Stimulated activated CD8-positive, alpha-beta memory T cell treated with anti-CD3 and anti-CD28 coated beads, Interleukin-4, amount 100 ng/mL, for 4 hours (primary cell): ENCODE measurements at places on chromosomes 16 and 17.

- DNase-seq = peak; percentile 29
These were observed 76.7 kb downstream of the CHD9 start for GRCh38 chr16:53131363-53132071.

GRCh38 chr17:48615047-48615962 is at the start of gene HOXB8:
Gene HOXB8, minus strand, starts transcription at chr17:48615292. Its CDS starts 588 bp downstream, at chr17:48614704.
- no peak for DNase-seq

GRCh38 chr17:9169116-9169515 is 147.8 kb downstream of the NTN1 start:
- DNase-seq = no peak

GRCh38 chr17:55158439-55158838 is 106.3 kb upstream of the HLF start:
- no peak for DNase-seq

- no peak for DNase-seq
These were observed 92.2 kb upstream of the CACNG3 start for GRCh38 chr16:24163935-24164334.

DNA sequence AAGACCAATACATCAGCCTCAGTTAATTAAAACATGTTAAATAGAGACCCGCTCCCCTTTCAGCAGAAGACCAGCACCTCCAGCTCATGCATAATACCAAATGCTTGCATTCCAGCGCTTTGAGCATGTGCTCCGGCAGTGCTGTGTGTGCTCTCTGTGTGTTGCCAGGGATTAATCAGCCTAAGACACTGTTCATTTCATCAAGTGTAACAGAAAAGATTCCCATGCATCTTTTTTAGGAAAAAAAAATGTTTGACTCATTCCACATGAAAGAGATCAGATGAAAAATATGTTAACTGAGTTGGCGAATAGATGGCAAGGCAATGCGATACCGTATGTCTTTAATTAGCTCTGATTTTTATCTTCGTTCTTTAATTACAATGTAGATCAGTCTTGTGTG is 187.6 kb downstream of the RPTOR start:
- DNase-seq = no peak

GRCh38 chr17:5561736-5562571 is 22.4 kb downstream of the NLRP1 start:
- no peak for DNase-seq

DNA sequence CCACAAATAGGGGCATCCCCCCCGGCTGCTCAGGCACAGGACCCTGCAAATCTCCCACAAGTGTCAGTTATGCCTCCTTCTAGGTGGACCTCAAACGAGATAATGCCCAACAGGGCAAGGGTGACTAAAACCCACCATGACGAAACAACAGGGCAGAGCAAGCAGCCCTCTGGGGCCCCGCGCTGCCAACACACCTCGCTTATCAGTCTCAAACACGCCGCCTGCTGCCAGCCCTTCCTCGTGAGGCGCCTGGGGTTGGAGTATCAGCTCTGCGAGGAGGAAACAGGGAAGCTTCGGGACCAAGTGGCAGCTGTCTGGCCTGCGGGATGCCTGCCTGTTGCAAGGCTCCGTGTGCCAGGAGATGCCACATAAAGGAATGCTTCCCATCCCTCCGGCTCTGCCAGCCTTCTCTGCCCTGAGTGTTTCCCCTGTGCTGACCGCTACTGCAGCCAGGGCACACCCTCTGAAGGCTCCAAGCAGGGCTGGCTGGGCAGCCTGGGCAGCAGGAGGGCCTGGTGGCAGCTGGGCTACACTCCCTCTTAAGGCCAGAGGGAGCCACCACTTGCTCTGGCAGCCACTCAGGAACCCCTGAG is 2.5 kb downstream of the SMIM5 start:
- no peak for DNase-seq

DNA sequence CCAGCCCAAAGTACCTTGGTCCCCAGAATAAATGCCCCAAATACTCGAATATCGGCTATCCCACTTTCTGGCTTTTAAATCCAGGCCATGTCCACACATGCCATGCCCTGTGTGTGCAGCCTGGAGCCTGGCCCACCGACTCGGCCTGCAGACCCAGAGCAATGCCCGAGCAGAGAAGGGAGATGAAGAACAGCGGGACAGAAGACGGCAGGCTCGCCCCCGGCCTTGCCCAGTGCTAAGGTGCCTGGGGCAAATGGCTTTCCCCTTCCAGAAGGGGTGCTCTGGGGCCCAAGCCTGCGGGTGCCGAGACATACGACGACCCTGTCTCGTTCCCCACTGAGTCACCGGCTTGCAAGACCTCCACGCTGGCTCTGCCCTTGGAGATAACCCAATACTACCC is 8.0 kb downstream of the CLUH start:
- DNase-seq = no peak

DNA sequence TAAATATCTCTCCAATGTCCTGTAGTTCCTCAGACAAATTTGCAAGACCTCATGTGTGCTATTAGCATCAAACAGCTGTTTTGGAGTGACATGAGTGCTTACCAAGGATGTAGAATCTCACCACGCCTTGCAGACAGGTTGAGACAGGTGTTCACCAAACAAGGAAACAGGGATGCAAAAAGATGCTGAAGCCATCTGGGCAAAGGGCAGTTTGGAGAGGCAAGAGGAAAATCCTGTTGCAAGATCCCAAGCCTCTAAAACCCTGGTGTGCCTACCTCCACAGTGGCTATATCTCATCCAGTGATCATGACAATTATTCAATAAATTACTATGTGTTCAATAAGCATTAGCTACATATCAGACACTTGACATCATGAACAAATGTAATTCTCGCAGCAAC is 373.7 kb downstream of the SOX9 start:
- no peak for DNase-seq

DNA sequence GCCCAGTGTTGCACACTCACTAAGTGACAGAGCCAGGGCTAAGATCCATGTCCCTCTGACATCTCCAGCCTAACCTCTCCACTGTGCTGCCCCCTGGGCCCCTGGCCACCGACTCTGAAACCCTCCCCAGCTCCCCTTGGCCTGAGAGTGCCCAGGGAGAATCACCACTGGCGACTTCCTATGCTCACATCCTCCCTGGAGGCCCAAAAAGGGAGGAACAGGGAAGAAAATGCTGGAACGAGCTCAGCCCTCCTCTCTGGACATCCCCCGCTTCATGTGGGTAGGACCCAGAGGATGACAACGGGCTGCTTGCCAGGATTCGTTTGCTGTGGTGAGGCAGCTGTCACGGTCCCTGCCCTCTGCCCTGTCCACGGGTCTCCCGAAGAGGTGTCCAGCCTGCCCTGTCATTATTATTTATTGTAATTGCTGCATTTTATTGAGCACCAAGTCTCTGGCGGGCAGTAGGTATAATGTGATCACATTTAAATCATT is 153.5 kb upstream of the RPL38 start:
- DNase-seq = no peak

DNA sequence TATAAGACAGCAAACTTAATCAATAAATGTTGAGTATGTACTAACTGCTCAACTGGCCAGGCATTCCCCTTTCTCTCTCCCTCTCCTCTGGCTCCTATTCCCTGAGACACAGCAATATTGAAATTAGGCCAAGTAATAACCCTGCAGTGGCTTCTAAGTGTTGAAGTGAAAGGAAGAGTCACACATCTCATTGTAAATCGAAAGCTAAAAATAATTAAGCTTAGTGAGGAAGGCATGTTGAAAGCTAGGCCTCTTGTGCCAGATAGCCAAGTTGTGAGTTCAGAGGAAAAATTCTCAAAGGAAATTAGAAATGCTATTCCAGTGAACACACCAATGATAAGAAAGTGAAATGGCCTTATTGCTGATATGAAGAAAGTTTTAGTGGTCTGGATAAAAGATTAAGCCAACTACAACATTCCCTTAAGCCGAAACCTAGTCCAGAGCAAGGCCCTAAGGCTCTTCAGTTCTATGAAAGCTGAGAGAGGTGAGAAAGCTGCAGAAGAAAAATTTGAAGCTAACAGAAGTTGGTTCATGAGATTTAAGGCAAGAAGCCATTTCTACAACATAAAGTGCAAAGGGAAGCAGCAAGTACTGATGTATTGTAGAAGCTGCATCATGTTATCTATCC is 35.4 kb upstream of the ABCC11 start:
- no peak for DNase-seq

DNA sequence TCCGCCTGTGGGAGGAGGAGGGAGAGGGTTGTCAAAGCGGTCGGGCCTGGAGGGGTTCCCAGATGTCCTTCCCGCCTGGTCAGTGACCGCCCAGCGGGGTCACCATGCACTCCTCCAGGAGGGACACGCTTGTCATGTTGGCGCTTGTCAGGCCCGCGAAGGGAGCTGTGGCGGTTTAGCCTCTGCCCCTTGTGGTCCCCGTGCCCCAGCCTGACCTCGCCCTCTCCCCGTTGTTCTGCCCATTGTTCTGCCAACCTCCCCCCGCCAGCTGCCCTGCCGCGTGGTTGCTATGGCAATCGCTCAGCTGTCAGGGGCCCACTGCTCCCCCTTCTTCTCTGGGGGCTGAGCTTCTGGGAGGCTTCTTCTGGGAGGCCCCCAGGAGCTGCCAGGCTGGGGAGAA is 146.4 kb upstream of the CIBAR2 start:
- no peak for DNase-seq

- no peak for DNase-seq
These were observed 116.0 kb downstream of the SOCS1 start for GRCh38 chr16:11140098-11140375.

- DNase-seq = peak; percentile 78
These were observed 4.3 kb downstream of the VAMP2 start for GRCh38 chr17:8158267-8159031.

DNA sequence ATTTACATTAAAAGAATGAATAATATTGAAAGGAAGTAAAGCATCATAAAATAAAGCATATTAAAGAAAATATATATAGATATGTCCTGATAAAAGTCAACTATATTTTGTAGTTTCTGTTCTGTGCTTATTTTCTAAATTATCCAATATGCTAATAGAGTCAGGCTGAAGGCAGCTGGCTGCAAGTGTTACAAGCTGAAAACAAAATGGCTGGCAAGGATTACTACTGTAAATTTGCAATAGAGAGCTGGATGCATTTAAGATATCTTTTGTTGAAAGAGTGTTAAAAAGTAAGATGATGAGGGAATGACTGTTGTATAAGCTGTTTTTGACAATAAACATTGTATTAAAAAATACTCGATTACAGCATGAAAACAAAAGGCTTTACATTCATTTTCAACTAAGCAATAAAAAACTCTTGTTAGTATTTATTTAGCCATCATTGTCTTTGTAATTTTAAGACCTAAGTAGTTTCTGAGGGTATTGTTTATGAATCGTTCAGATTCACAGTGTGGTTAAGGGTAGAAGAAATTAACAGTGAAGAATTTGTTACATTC is 76.3 kb downstream of the TANC2 start:
- DNase-seq = no peak

DNA sequence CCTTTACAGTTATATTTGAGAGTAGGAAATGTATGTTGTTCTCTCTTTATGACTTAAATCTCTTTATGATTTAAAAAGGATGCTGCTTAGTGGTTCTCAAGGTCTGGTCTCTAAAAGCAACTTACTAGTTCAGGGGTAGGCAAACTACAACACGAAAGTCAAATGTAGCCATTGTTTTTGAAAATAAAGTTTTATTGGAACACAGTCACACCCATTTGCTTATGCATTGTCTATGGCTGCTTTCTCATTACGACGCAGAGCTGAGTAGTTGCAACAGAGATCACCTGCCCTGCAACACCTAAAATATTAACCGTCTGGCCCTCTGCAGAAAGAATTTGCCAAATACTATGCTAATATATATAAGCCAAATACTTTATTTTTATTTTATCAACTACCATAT is 58.2 kb downstream of the HELZ start:
- no peak for DNase-seq
